Renal cortical epithelial cell (primary cell): ENCODE measurements at places on chromosomes 6 and 20.

GRCh38 chr6:30066082-30066481, 916 bp upstream of the PPP1R11 start:
- DNase-seq = no peak

GRCh38 chr6:41161380-41161779, 1.5 kb downstream of the TREM2 start:
- DNase-seq = no peak

DNA sequence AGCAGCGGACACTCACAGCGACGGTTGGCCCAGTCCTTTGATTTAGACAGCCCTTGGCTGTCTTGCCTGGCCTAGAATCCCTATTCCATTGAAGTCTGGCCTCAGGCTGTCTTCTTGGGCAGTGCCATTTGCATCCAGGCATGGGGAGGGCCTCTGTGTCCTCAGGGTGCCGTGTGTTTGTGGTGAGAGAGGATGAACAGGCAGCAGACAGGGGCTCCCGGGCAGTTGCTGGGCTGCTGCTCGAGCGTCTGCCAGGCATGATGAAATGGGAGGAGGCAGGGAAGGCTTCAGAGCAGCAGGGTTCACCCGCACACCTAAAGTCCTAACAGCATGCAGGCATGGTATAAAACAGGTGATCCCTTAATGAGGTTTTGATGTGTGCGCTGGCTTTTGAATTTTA, 126.9 kb downstream of the SOBP start:
- DNase-seq = no peak

- no peak for DNase-seq
These were observed 577.8 kb downstream of the PRKN start for GRCh38 chr6:162149786-162150185.

DNA sequence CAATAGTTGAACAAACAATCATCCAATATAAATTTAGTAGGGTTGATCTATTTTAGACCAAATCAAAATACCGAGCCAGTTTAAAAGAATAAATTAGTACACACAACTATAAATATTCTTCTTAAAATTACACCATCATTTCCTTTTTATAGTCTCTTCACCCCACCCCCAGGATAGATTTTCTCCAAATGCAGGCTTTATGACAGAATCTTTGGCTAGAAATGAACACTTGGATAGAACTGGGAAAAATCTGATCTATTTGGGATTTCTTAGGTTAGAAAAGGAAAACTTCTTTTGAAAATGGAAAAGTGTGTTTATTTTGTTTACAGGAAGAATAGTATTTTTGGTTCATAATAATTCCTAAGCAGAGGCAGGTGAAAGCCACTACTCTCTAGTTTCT, 74.6 kb downstream of the HMGN3 start:
- DNase-seq = no peak
